Stimulated activated CD8-positive, alpha-beta memory T cell treated with anti-CD3 and anti-CD28 coated beads, Interleukin-7, amount 100 ng/mL, for 1 hour (primary cell): ENCODE measurements at places on chromosomes 5 and 9.
A peak's percentile ranks its signal among the peaks of the same experiment; 100 is the strongest.

GRCh38 chr9:114235033-114235661, 79.8 kb downstream of the COL27A1 start:
- no peak for DNase-seq

DNA sequence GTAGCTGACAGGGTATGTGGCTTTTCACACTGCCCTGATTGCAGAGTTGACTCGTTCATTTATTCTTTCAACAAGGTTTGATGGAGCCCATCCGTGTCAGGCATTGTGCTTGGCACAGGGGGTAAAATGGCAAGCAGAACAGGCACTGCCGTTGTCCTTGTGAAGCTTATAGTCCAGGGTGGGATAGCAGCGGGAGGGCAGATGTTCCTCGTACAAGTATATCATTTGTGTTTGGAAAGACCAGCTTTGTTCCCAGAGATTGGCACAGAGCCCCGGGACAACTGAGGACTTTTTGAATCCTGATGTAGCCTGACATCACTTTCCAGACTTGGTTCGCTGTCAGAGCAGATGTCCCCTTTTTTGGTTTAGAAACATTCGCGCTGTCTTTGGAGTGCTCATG, 50.9 kb downstream of the MVB12B start:
- no peak for DNase-seq

- DNase-seq = no peak
Observed at GRCh38 chr5:133706506-133707430, 94.4 kb upstream of the FSTL4 start.

DNA sequence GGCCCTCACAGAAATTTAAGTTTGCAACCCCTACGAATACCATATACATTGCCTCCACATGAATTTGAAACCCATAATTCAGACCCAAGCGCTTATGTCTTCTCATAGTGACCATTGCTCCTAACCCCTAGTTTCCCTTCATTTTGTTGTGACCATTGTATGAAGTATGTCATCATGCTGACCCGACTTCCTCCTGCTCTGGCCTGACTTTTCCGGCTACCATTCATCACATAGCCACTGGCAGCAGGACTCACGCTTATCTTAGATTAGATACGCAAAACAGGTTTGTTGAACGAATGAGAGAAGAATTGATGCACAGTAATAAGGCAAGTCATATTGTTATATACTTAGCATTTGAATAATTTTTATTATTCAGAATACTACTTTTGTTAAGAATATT, 345.4 kb downstream of the FBXL17 start:
- no peak for DNase-seq

DNA sequence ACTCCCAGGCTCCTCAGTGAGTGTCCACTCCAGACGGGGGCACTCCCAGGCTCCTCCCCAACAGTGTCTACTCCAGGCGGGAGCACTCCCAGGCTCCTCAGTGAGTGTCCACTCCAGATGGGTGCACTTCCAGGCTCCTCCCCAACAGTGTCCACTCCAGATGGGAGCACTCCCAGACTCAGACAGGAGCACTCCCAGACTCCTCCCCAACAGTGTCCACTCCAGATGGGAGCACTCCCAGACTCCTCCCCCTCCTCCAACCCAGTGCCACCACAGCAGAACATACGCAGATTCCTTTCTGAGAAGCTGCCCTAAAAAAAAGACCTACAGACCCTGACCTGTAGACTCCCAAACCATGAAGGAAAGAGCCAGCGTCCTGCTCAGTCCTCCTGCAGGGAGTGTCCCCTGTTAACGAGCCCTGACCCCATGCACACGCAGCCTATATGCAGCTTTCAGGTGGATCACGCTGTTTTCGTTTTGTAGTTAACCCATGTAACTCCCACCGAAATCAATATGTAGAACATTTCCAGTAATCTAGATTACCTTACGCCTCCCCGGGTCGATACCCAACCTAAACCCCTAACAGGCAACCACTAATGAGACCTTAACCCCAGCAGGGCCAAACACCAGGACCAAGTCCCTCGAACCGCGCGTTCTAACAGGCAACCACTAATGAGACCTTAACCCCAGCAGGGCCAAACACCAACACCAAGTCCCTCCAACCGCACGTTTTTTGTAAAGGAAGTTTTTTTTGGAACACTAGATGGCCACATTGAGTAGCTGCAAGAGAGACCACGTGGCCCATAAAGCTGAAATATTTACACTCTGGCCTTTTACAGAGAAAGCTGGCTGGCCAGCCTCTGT, 15.7 kb downstream of the PNPLA7 start:
- DNase-seq = no peak

DNA sequence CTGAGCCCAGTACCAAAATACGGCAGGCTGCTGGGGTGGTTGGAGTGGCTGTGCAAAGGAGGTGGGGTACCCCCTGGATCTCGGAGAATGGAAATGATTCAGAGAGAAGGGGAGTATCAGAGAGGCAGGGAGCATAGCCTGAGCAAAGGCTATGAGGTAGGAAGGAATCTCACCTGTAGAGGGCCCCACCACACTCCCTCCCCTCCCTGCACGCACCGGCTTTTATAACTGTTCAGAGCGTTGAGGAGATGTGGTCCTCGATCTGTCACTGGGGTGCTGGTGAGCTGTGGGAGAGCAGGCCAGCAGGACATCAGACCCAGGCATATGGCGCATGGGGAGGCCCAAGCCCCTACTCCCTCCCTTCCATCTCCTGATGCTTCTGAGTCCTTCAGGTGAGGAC, 13.2 kb downstream of the PHF19 start:
- DNase-seq = no peak

DNA sequence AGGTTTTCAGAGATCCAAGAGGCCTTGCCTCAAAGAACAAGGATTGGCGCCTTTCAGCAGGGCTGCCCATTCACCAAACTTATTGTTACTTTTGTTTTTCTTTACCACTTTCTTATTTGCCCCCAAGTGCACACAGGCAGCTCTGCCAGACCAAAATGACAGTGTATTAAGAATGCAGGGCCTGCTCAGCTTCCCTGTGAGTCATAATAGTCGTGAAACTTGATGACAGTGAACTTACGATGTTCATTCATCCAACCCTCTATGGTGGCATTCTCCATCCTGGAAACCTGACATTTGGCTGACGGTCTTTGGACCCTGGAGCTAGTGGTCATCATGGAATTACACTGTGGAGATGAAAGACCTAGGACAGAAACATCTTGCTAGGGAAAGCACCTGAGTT, 44.3 kb downstream of the UBE2QL1 start:
- DNase-seq = no peak

GRCh38 chr5:125215593-125215992, 469.2 kb upstream of the ZNF608 start:
- DNase-seq = no peak

GRCh38 chr9:109499631-109500410, 1.7 kb upstream of the PTPN3 start:
- DNase-seq = no peak

GRCh38 chr9:70170151-70170790, 88.5 kb upstream of the SMC5 start:
- DNase-seq = no peak

GRCh38 chr9:70811638-70812037, 309.8 kb downstream of the TRPM3 start:
- no peak for DNase-seq

GRCh38 chr5:161580621-161581020, 34.1 kb upstream of the GABRB2 start:
- DNase-seq = no peak

GRCh38 chr9:129141066-129142041, 30.1 kb downstream of the PTPA start:
- DNase-seq = peak; percentile 24

DNA sequence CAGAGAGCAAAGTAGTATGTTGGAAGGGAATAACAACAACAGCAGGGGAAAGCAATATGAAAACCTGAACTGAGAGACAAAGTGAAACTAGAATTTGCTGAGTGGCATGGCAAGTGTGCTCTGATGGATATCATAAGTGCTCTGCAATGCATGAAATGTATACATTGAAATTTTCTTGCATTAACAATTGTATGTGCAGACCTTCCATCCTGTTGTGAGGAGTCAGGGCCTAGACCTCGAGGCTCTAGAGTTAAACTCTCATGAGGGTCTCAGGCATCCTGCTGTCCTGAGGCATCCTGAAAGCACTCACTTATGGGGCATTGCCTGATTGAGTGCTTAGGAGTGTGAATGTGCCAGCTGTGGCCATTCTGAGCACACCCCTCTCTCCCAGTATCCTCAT, 1.1 kb downstream of the ECM2 start:
- no peak for DNase-seq

DNA sequence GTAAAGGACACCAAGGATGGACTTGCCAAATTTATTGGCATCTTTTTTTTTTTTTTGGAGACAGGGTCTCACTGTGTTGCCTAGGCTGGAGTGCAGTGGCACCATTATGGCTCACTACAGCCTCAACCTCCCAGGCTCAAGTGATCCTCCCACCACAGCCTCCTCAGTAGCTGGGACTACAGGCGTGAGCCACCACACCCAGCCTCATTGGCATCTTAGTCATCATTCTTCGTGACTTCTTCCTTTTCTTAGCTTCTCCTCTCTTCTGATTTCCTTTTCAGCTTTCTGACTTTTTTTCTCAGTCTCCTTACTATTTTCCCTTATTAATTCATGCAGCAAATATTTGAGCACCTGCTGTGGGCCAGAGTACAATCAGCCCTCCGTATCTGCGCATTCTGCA, 6.1 kb downstream of the MAML1 start:
- DNase-seq = no peak

DNA sequence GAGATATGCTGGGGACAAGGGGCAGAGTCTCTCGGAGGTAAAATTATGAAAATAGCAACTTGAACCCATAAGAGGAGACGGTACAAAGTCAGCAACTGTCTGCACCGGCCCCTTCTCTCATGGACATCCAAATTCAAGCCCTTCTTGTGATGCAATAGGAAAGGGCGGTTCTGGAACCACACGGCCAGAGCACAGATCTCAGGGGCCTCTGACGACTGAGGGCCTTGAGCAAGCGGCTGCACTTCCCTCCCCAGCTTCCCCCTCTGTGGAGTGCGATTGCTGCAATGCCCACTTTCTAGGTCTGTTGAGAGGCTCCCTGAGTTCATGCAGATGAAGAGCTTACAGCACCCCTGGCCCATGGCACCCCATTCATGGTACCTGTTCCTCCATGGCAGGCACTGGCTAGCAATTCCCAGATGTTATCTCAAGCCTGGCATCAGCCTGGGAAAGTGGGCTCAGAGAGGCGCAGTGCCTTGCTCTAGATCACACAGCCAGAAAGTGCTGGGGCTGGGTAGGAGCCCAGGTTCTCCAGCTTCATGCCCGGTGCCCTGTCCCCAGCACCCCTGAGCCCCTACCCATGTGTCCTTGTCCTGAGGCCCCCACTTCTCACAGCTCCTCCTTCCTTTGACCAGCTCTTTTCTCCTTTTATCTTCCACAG, 17.7 kb upstream of the CPLX2 start:
- DNase-seq = no peak

- no peak for DNase-seq
Observed at GRCh38 chr5:61730866-61731265, 398.8 kb downstream of the ZSWIM6 start.

- DNase-seq = no peak
Observed at GRCh38 chr5:173969167-173970049, 19.6 kb upstream of the C5orf47 start.

- no peak for DNase-seq
Observed at GRCh38 chr5:141747152-141748141, 65.4 kb upstream of the ARAP3 start.

DNA sequence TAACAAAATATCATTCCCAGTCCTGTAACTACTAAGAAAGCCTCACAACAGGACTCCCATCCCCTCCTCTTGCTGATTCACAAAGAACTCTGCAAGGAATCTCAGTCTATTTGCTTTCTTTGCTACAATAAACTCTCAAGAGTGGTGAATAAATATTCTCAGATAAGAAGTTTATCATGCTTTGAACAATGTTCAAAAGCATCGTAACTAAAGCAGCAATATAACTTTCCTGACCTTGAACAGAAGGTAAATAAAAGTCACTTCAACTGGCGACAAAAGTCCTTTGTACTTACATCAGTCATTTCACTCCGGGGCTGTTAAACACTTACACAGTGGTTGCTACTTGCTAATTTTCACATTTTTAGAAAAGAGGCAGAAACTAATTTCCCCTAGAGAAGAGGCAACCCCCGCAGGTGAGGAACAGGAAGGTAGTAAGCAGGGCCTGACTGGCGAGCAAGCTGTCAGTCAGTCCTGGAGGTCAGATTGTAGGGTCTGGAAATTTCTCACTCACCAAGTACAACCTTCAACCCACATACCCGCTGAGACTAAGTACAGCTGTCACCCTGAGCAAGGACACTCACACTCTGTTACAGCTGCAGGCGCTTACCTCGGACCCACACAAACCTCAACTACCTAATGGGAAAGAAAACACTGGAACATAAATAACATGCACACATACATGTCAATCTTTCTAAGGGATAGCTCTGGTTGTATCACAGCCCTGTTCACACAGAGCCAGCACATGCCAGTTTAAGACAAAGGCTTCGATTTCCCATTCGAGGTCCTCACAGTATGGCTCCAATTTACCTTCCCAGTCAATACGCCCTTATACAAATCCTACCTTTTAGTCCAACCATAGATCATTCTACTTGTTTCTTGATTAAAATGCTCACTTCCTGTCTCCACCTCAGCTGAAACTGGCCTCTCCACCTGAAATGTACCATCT, 104.6 kb upstream of the RETREG1 start:
- no peak for DNase-seq

- DNase-seq = no peak
Observed at GRCh38 chr5:141825791-141826560, 52.2 kb downstream of the PCDH1 start.

GRCh38 chr9:32928145-32928763, 73.2 kb downstream of the APTX start:
- no peak for DNase-seq

- no peak for DNase-seq
Observed at GRCh38 chr9:125896404-125896803, 149.2 kb downstream of the PBX3 start.

DNA sequence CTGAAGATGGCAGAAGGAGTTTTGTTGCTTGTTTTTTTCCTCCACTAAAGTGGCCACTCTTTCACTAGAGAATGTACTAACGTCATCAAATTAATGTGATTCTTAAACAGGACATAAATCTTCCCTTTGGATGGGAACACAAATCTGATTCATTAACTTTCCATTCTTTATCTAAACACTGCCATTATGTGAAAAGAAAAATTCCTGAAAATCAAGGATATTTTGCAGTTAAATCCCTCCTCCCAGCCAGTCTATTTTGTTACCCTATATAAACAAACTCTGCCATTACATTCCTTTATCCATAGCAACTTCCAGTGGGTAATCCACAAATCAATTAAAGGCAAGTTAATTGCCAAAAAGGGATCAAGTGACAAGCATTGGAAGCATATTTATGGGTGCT, 546.5 kb downstream of the PDE4D start:
- DNase-seq = no peak
